Substantia nigra (tissue), 51 donors: ENCODE measurements at places on chromosomes 13 and 19.

DNA sequence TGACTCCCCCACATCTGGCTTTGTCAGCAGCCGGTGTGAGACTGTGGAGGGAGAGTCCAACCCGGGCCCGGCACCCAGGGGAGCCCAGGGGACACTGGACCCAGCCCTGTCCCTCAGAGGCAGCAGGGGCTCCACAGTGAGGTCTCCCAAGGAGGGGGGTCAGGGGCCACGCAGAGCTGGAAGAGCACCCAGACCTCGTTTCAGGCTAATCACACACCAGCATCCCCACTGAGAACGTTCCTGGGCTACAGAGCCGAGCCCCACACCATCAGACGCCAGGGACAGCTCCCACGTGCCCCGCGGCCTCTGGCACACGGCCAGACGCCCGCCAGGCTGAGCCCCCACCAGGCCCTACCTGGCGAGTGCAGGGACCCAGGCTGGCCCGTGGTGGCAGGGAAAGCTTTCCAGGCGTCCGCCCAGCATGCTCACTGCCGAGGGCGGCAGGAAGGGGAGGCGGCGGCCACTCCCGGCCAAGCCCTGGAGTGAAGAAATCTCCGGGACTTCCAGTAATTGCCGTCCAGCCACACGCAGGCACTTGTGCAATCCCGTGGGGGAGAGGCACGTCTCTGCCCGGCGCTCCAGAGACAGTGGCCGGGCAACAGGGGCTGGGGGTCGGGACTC, 19.2 kb downstream of the SBNO2 start:
- no peak for DNase-seq

DNA sequence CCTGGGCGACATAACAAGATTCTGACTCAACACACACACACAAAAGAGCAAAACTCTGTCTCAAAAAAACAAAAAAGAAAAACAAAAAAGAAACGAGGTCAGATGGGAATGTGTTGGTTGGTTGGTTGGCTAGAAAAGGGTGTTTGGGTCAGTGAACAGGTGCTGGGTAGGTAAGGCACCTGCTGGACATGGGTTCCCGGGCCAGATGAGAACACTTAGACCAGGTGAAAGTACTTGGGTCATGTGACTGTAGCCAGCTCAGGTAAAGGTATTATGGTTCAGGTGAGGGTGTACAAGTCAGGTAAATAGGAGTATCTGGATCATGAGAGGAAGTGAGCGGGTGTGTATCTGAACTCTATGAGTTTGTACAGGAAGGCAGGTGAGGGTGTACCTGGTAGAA, 14.5 kb upstream of the ZNF414 start:
- DNase-seq: no peak

DNA sequence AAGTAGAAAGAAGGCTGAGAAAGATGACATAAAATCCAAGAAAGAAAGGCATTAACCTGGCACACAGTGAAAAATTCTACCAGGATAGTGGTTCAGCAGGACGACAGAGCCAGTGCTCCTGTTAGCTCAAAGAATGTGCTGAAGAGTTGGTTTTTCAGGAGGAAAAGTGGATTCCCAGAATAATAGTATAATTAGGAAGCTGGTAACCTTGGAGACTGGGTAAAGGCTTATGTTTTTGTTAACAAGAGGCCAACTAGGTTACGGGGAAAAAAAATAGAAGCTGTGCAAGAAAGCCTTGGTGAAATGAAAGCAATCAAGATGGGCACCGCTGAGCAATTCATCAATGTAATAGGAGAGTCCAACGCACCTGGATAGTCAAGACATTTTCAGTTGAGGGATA, 54.7 kb downstream of the SLC15A1 start:
- no peak for DNase-seq

GRCh38 chr13:44116562-44117332, 237.0 kb downstream of the LACC1 start:
- no peak for DNase-seq

GRCh38 chr19:57031106-57031505, 88.7 kb upstream of the USP29 start:
- no peak for DNase-seq

- no peak for DNase-seq
Observed at GRCh38 chr19:57815247-57816075, 748 bp upstream of the ZNF552 start.

DNA sequence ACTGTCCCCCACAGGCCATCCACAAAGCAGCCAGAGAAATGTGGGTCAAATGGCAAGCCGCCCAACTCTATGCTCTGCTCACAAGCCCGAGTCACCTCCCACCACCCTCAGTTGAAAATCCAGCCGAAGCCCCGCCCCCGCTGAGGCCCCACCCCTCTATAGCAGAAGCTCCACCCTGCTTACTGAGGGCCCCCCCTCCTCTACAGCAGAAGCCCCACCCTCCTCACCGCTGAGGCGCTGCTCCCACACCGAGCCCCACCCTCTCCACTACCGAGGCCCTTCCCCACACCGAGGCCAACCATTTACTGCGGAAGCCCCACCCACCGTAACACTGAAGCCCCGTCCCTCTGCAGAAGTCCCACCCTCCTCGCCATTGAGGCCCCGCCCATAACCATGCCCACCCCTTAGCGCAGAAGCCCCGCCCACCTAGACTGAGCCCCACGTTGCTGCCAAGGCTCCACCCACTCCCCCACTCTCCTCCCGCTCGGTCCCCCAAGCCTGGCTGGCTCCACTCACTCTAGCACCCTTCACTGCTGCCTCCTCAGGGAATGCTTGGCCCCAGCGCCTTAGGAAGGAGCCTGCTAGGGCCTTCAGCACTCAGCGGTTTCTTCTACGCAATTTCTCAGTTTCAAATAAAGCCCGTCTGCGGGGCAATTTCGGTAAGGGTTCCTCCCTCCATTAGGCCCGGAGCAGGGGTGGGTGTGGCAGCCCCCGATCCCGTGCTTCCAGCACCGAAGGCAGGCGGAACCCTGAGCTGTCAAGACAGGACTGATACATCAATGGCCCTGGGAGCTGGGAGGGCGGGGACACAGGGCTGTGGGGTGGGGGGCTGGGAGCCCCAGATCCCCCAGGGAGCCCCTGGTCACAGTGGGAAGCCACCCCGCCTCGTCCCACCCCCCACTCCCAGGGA, 9.0 kb upstream of the MYDGF start:
- DNase-seq: no peak
